CD4-positive, alpha-beta T cell treated with Interleukin-2 at 100 ng/mL for 4 hours (primary cell): ENCODE measurements at places on chromosomes 4 and X.

- DNase-seq = no peak
Observed at GRCh38 chr4:147844781-147845180, 112.9 kb downstream of the ARHGAP10 start.

DNA sequence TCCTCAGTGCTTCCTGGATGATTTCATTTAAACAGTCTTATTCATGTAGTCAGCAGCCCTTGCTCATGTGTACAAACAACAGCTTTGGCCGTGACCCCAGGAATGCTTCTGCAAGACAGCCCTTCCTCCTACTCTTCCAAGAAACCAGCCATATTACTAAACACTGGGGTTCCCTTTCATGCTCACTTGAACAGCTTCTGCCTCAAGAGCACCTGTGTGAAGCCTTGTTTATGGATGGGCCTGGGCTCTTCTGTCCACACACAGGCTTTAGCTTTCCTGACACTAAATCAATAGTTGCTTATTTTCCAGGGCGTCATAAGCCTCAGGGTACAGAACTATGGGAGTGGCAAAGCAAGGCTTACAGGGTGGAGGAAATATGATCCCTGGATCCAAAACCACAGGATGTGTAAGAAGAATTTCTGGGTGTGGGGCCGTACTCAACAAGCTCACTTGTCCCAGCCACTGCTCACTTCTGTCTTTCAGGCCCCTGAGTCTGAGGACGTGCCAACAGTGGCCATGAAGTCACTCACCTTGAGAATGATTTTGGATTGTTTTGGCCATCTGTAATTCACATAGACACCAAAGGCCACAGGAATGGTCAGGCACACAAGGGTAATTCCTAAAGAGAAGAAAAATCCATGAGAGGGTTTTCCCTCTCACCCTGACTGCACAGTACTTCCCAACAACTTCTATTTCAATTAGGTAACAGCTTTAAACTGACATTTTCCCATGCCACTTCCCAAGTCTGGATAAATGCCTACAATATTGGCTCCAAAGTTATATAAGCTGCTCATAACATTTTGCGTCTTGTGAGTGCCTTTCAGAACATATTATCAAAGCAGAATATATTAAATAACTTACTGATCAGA is 17.7 kb downstream of the SLC10A6 start:
- no peak for DNase-seq

DNA sequence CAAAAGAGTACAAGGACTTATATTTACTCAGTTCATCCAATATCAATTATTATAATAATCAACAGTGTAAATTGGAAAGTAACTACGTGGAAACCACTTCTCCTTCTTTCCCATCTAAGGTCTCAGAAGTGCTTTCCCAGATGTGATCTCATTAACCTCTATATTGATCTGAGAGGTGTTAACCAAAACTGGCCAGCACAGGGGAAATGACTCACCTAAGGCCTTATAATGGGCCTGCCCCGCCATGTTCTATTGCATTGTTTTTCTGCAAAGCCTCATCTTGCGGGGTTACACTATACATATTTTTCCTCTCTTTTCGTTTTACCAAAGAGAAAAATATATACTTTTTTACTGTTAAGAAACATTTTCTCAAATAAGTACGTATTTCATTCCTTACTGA is 20.5 kb downstream of the RAB40A start:
- DNase-seq = no peak

- DNase-seq = no peak
Observed at GRCh38 chr4:181677621-181678020, 565.6 kb upstream of the TENM3 start.

- no peak for DNase-seq
Observed at GRCh38 chrX:925094-925493, 287.4 kb downstream of the CRLF2 start.

- DNase-seq = no peak
Observed at GRCh38 chrX:67570839-67571238, 27.0 kb downstream of the AR start.

DNA sequence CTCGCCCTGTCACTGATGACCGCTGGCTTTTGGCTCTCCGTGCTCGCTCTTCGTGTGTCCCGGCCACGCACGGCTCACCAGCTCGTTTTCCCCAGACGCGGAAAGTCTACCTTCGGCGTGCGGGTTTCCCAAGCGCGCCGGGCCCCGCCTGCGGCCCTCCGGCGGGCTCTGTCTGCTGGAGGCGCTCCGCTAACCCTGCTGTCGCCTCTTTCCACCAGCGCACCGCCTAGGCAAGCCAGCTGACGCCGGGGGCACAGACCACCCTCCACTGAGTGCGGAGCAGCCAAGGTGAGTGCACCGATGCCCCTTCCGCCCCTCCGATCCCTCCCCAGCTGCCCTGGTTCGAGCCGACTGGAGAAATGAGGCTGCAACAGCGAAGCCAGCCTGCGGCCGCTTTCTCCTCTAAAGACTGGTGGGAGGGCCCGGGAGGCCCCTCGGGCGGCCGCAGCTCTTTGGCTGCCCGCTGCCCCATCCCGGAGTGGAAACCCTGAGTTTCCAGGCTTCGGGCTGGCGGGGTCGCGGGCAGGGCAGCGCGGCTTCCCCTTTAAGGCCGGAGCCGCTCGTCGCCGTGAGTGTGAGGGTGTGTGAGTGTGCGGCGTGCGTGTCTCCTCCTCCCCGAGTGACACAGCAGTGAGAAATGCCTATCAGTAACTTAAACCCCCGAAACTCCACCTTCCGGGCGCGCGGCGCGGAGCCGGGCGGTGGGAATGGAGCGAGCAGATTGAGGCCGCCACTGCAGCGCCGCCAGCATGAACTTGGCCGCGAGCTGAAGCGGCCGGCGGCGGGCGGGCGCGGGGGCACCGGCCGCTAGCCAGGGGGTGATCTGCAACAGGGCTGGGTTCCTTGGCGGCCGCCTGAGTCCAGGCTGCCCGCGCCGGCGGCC is at the start of gene MAMLD1:
TSS of gene MAMLD1 (plus strand) at position 719 of the 883 bp plus-strand sequence. CDS start 82,200 bp downstream, outside the sequence.
- peak; percentile 70 for DNase-seq

GRCh38 chrX:134025986-134026545 is 40.7 kb upstream of the GPC3 start:
- DNase-seq = no peak

DNA sequence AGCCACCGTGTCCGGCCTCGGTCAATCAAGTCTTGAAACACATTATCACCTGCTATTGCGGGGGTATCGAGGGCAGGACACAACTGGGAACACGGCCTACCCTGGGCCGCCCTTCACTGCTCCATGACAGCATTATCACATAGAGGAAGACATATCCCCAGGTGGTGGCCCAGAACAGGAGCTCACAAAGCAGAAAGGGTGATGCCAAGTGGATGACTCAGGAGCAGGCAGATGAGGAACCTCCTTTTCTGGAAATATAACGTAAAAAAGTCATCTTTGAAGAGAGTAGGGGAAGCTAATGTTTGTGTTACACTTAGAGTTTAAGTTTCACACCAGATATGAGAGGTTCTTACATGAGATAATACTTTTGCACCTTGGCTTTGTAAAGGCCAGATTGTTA is 5.3 kb upstream of the SUPT20HL1 start:
- DNase-seq = no peak

DNA sequence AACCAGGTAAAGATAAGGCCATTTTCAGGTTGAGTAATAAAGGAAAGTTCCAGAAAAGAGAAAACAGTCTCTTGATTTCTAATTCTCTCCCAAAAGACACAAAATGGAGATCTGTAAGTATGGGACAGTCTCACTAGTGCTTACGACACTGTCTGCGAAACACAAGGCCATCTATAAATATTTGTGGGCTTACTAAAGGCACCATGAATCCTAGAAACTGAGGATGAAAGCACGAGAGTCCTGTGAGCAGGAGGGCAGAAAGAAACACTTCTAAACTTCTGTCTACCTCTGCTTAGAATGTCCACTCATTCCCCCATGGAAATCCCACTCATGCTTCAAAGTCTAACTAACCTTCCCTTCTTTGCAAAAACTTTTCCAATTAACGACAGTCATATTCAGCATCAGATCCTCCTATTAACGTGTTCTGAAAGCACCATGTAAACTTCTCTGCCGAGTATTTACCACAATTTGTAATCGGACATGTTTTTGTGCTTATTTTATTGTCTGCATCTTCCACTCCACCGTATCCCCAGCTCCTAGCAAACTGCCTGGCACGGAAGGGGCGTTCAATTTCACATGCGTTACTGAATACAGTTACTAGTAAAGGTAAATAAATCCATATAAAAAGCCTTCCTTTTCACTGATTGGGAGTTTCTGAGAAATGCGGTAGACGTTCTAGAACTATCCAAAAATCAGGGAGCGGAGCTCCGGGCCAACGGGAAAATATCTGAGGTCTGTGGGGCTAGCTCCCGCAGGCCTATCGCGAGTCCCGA is 665 bp downstream of the PSMD10 start:
- DNase-seq = no peak

- DNase-seq = no peak
Observed at GRCh38 chr4:181157647-181158046, 1085.6 kb upstream of the TENM3 start.

DNA sequence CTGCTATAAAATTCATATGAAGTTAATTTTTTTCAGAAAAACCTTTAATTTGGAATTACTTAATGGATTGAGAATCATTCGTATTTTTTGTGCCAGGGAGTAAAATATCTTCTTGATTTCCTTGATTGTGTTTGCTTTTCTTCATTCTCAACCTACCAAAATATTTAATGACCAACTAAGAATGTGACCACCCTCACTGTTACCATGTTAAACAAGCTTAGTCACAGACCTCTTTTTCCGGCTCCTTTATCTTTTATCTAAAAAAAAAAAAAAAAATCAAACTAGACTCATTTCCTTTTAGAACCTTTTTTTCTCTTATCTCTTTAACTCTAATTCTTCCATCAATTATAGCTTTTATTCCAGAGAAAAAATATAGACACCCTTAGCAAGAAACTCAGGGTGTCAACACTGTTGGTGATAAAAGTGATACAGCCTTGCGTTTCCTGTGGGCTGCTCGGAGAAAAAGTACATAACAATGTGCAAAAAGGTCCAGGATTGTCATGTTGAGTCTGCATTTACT is 20.6 kb upstream of the HPGDS start:
- DNase-seq = no peak

DNA sequence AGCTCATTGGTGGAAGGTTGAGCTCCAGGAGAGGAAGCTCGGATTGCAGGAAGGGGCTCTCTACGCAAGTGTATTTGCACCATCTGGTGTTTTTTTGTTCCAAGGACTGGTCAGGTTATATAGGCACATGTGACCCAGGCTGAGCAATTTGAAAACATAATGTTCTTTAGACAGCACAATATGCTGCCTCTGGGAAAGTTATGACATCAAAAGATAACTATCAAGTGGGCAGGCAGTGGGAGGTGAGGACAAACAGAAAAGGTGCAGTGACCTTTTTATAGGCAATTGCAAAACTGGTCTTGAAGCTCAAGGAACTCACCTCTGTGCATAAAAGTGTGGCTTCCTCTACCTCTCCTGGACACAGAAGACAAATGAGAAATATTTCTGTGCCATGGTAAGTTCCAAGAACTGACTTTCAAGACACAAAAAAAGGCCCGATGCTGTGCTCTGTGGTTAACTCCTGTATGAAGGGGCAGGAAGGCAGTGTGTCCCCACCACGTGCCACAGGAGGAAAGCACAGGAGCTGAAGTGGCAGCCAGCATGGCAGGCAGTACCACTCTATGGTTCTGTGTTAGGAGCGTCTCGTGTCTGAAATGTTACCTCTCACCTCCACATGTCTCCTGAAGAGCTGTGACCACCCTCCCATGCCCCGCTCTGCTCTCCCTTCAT is 128.6 kb downstream of the SHROOM3 start:
- no peak for DNase-seq

- no peak for DNase-seq
Observed at GRCh38 chrX:10086676-10087075, 70.1 kb upstream of the CLCN4 start.

- DNase-seq = no peak
Observed at GRCh38 chr4:57103051-57103450, 7.1 kb downstream of the IGFBP7 start.

GRCh38 chr4:63393544-63393943 is 1015.7 kb downstream of the TECRL start:
- DNase-seq = no peak

DNA sequence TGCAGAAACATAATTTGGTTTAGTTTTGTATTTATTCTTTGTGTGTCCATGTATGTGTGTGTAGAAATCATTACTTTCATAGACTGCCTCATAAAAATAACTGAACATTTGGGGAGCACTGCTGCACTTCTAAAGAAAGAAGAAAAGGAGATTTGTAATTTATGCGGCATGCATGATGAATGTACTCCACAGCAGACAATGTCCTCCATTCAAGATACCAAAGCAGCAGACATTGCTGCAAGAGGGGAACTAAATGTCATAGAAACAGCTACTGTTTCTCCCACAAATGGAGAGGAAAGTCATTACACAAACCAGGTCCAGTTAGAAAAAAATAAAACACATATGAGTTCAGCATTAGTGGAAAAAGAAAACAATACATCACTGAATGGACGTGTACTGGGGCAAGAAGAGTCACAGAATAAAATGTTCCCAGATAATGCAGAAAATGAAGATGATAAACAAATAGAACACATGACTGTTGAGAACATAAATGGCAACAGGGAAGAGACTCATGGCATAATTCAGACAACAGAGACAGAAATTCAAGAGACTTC is 2.6 kb downstream of the DTHD1 start:
- DNase-seq = no peak

DNA sequence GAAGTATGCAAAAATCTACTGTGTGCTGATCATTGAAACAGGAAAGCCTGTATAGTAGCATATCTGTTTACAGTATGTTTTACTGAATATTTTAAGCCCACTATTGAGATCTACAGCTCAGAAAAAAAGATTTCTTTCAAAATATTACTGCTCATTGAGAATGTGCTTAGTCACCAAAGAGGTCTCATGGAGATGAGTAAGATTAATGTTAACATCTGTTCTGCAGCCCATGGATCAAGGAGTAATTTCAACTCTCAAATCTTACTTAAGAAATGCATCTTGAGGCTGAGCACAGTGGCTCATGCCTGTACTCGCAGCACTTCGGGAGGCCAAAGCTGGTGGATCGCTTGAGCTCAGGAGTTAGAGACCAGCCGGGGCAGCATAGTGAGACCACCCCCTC is 3.3 kb downstream of the RNF4 start:
- no peak for DNase-seq

DNA sequence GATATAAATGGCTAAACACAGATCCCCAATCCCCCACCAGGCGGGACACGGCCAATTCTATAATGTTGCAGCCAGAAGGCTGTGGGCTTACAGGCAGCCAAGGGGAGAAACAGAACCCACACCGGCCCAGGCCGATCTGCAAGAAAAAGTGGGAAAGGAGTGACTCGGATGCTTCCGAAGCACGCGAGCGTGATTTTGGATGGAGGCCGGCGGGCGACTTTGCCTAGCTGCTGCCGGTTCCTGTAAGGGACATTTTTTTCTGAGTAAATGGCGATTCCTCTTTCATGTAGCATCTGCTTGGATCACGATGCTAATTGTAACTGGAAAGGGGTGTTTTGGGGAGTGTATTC is 470.2 kb downstream of the PCDH19 start:
- no peak for DNase-seq

- peak; percentile 1 for DNase-seq
Observed at GRCh38 chrX:152821145-152821765, 9.3 kb downstream of the CETN2 start.

DNA sequence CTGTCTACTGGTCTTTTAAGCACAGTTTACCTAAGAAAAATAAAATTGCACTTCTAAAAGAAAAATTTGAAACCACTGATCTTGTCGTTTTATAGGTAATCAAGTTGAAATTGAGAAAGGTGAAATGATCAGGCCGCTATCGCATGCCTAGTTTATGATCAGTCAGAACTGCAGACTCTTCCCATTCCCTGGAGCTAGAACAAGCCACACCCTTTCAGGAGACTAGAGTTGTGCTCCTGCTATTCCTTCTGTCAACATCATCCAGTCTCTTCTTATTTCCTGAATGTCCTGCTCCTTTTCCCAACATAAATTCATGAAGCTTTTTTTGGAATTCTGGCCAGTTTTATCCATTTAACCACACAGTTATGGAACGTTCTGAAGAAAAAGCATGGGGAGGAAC is 135.1 kb downstream of the SLC7A11 start:
- DNase-seq = no peak
